Upper lobe of left lung (tissue), 6 donors: ENCODE measurements at places on chromosomes 5 and 9. TPM values are rescaled to one million over a fixed set of nuclear protein-coding genes. Genes with fewer than 3 reads are reported as not detected.

The TYRP1 gene
- 3.4 TPM for total RNA-seq

The RGP1 gene
- 21.5 TPM for total RNA-seq

The AKNA gene
- 52.6 TPM for total RNA-seq

GRCh38 chr5:112276991-112277390 lies 142.1 kb downstream of the EPB41L4A start:
- no peak for DNase-seq

The ANKRD18B gene
- not detected for total RNA-seq

- DNase-seq, result no peak
Observed at GRCh38 chr5:117547192-117547591, 972.6 kb upstream of the SEMA6A start.

DNA sequence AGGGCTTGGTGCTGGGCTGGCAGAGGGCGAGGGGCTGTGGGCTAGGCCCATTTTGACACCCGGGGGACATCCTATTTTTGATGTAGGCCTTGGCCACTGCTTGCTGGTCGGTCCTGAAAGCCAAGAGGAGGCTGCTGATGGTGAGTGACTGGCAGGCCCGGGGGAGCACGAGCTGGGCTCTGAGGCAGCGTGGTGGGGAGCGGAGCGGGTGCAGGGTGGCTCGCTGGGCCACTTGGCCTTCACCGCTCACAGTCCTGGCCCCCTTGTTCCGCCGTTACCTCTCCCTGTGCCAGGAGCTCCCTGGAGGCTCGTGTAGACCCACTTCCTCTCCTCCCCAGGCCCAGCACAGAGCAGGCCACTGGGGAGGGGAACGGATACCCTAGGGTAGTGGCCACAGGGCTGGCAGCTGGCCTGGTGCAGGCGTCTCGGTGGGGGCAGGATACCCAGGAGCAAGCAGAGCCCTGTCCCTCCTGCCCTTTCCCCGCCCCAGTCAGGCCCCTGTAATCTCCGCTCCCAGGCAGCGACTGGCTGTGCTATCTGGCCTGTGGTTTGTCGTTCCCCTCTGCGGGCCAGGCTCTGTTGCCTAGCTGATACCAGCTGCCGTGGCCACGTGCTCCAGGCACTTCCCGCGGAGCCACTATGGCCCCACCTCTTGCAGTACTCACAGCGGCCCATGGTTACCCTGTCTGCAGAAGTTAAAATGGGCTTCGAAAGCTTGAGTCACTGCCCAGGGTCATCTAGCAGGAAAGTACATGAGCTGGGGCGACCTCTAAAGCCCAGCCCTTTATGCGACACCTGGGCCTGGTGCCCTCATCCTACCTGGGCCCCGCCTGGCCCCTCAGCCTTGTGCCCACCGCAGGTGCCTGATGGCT lies 11.7 kb upstream of the DOLPP1 start:
- no peak for DNase-seq
